Stimulated activated CD8-positive, alpha-beta memory T cell treated with anti-CD3 and anti-CD28 coated beads, Interleukin-12 subunit alpha, Interleukin-12 subunit beta, amount 100 ng/mL, for 1 hour (primary cell): ENCODE measurements at places on chromosomes 6 and 20.

- DNase-seq = no peak
These were observed 40.4 kb upstream of the POLR1H start for GRCh38 chr6:30020626-30021025.

- peak; percentile 13 for DNase-seq
These were observed 37.6 kb upstream of the ZBP1 start for GRCh38 chr20:57657535-57658446.

- no peak for DNase-seq
These were observed 210.5 kb downstream of the FARS2 start for GRCh38 chr6:5471637-5472398.

DNA sequence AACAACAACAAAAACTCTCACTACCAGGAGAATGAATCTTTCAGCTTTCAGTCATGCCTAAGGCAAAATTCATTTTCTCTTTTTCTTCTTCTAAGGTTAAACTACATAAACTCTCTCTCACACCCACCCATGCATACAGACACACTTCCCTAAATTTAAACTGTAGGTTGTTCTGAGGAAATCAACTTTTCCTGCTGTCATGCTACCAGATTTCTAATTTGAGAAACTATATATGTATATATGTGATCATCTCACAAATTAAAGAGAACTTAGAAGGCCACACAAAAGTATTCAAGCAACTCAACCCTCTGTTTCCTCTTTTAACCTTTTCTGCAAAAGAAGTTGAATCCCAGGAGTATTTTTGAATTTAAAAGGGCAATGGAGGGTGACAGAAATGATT lies 532.5 kb downstream of the KIF16B start:
- DNase-seq = no peak

- DNase-seq = no peak
These were observed 6.5 kb upstream of the SLCO4A1 start for GRCh38 chr20:62635852-62636251.
